Cortex of kidney (tissue), 1 donor: ENCODE measurements at places on chromosomes 5 and 9.

GRCh38 chr5:58236498-58236897 lies 223.4 kb downstream of the PLK2 start:
- DNase-seq, result no peak

DNA sequence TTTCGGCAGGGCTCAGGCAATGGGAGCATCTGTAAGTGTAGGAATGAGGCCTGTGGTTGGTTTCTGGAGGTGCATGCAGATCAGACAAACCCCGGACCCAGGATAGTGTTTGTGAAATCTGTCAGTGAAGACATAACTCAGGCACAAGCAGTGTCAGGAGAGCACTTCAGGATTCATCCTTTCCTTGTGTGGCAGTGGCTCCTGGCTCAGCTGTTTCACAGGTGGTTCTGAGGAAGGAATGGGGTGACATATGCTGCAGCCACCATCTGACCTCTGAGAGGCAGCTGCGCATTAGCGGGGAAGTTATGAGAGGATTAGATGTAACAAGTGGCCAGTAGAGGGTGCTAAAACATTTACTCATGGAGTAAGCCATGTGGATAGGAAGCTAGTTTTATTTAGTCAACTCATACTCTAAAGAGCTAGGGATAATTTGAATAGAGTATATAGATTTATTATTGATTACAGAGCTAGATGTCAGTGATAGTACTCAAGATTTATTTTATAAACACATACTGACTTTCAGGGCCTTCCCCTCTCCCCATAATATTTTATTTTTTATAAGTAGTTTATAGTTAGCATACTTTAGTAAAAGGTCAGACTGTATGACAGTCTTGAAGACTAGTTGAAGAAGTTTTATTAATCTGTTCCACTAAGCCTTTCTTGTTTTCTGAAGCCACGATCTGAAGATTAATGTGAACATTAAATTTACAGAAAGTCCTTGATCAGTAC lies 28.4 kb downstream of the NNT start:
- no peak for DNase-seq

DNA sequence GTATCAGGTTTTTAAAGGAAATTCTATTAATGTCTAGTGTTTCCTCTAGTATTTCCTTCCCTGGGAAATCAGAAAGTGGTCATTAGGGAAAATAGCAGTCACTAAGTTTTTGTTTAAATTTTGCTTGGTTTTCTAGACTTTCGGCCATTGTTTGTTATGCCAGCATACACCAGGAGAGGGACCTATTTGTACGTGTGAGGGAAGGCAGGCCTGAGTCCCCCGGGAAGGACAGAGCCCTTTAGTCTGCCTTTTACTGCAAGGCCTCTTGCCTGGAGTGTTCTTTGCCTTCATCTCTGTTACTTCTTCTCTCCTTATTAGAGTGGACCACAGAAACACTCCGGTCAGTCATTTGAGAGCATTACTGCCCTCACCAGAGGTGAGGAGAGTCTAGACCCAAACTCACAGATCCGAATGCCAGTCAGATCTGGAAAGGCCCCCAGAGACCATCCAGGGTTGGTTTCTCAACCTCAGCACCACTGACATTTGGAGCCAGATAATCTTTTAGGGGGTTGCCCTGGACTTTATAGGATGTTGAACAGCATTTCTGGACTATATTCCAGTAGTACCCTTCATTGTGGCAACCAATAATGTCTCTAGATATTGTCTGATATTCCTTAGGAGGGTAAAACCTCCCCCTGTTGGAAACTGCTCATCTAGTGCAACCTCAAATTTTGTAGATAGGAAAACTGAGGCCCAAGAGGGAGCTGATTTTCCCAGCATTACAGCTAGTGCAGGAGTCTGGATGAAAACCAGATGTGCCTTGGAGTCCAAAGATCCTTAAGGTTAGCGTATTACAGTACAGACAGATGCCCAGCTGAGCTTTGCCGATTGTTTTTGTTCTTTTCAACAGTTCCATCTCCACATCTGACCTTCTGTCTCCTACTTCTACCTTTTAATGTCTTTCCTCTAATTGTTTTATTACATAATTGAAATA lies 93.0 kb upstream of the NIPAL4 start:
- no peak for DNase-seq

- no peak for DNase-seq
These were observed 957 bp downstream of the PRELID1 start for GRCh38 chr5:177304392-177305119.

DNA sequence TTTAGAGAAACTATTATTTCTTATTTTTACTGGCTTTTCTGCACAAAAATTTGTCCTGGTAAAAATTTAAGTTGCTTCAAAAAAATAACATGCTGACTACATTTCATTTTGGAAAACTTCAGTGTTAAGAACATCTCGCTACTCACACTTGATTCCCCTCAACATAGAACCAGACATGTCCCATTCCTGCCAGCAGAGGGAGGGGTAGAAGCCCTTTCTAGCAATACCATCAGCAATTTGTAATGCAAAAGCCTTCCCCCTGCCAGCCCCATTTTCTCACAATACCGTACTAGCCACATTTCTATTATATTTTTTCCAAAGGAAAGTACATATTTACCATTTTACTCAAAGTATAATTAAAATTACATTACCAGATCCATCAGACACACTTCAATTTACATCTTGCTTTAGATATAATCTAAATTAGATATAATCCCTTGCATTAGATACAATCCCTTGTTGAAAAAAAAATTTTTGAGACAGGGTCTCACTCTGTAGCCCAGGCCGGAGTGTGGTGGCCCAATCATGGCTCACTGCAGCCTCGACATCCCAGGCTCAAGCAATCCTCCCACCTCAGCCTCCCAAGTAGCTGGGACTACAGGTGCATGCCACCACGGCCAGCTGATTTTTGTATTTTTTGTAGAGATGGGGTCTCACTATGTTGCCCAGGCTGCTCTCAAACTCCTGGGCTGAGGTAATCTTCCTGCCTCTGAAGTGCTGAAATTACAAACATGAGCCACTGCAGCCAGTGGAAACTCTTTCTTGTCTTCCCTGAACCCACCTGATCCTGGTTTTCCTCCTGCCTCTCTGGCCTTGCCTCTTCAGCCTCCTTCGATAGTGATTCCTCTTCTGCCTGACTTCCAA lies 39.6 kb upstream of the IDNK start:
- no peak for DNase-seq

GRCh38 chr5:147930769-147931168 lies 24.4 kb upstream of the C5orf46 start:
- DNase-seq, result no peak

DNA sequence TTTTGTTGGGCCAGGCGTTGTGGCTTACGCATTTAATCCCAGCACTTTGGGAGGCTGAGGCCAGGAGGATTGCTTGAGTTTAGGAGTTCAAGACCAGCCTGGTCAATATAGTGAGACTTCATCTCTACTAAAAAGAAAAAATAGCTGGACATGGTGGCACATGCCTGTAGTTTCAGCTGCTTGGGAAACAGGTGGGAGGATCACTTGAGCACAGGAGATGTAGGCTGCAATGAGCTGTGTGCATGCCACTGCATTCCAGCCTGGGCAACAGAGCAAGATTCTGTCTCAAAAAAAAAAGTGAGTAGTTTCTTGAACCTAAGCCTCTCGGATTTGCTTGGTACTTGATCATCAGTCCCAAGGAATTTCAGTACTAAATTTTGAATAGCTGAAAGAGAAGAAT lies 26.9 kb downstream of the G3BP1 start:
- no peak for DNase-seq
